Thoracic aorta endothelial cell (primary cell): ENCODE measurements at places on chromosomes 11 and 22. TPM values are rescaled to one million over a fixed set of nuclear protein-coding genes. Genes with fewer than 3 reads are reported as not detected.

The LRRC10B gene
- total RNA-seq, result not detected in 2 replicates

The TXN2 gene
- total RNA-seq, result 27.9 and 35.6 TPM in 2 replicates

The SLC35E4 gene
- 17.0 and 28.1 TPM in 2 replicates for total RNA-seq

The TRIM51 gene
- total RNA-seq, result not detected in 2 replicates

The NEFH gene
- total RNA-seq, result 1.3 and 1.6 TPM in 2 replicates

The DDB1 gene
- total RNA-seq, result 233 and 251 TPM in 2 replicates

The BCO2 gene
- 1.2 and 2.8 TPM in 2 replicates for total RNA-seq

The DEPDC7 gene
- 0.14 and 0.66 TPM in 2 replicates for total RNA-seq

The SLC16A8 gene
- not detected in 2 replicates for total RNA-seq

The SYCE3 gene
- total RNA-seq, result not detected in 2 replicates

The ACRV1 gene
- total RNA-seq, result not detected in 2 replicates

The GGT1 gene
- 0.53 and 0.57 TPM in 2 replicates for total RNA-seq

The GLYATL2 gene
- not detected in 2 replicates for total RNA-seq

The MAPK11 gene
- 10.1 and 10.8 TPM in 2 replicates for total RNA-seq

The TSGA10IP gene
- not detected in 2 replicates for total RNA-seq

The GGTLC3 gene
- not detected in 2 replicates for total RNA-seq

The SYT12 gene
- total RNA-seq, result not detected in 2 replicates
